GM04503 (cell line): ENCODE measurements at places on chromosomes 1 and 21.

DNA sequence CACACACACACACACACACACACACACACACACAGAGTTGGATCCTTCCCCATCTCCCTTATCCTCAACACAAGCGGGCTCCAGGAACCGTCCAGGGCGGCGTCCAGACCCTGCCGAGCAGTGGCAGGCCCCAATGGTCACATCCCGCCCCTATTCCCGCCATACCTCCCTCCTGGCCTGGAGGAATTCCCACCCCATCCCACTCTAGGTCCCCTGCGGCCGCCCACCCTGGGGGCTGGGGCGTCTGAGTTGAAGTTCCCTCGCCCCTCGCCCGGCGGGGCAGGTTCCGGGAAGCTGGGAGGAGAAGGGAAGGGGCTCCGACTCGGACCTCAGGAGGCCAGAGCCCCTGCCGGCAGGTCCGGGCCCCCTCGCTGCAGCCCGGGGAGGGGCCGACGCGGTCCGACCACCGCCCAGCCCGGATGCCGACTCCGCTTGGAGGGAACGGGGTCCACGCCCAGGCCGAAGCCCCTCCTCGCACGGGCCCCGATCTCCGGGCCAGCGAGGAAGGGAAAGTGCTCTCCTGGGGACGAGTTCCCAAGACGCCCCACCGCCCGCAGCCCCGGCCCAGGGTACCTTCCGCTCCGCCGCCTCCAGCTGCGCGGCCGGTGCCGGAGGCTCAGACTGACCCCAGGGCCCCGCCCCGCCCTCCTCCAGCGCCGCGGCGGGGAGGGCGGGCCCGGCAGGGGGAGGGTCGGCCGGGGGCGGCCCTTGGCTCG lies at the start of gene RHOC:
RHOC (minus strand) TSS at position 623 of the 716 bp plus-strand sequence. CDS start 3,328 bp downstream, outside the sequence.
- no peak for DNase-seq

DNA sequence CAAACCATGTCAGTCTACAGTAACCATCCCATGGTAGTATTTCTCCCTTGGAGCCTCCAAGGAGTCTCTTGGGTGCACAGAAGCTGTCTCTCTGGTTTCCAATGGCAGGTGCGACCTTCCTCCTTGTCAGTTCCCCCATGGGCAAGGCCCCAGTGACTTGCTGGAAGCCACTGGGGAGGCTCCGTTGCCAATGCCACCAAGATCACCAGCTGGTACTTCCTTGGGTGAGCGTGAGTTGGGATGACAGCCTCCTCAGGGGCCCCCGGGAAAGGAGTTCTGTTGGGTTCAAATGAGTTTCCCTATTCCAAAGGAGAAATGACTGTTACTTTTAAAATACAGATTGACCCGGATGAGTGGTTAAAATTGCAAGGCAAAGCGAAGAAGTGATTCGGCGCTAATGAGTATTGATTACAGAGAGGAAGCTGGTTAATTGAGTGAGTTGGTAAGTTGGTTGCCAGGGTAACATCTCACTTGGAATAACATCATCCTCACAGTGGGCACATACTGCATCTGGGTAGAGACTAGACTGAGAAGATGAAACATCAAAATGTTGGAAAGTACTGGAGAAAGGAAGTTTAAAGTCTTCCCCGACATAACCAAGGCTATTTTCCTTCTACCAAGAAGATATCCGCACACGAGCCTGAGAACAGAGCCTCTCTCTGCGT lies 53.0 kb upstream of the LAPTM5 start:
- no peak for DNase-seq

- no peak for DNase-seq
These were observed 100.1 kb downstream of the MAN1A2 start for GRCh38 chr1:117467336-117467735.

DNA sequence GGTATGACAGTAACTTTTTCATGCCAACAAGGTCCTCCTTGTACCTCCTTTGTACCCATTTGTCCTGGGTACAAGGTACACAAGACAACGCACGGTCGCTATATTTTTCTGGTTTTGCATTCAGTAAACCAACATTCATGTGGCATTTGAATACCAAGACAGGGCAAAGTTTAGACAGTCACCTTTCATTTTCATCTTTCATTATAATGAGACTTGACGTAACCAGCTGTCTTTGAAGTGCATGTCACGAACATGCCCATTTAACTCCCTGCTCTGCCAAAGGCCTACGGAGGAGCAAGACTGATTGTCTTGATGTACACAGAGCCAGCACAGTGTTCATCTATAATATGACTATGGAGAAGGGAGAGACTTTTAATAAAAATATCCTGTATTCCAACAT lies 91.0 kb downstream of the SETD4 start:
- DNase-seq, result no peak

DNA sequence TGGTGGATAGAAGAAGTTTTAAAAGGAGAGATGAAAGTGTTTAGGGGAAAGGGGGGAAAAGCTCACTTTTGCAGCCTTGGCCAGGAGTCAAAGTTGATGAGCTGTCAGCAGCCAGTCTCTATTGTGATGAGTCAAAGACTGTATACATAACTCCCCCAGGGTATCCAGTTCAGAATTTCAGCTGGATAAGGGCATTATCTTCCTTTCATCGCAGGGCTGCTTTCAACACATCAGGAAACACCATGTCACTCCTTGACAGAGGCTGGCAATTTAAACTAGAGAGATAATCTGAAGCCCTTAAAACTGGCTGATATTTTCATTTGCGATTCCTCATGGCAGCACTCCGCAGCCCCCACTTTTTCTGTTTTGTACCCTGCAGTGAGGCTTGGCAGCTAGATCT lies 328.5 kb downstream of the TBX15 start:
- no peak for DNase-seq

DNA sequence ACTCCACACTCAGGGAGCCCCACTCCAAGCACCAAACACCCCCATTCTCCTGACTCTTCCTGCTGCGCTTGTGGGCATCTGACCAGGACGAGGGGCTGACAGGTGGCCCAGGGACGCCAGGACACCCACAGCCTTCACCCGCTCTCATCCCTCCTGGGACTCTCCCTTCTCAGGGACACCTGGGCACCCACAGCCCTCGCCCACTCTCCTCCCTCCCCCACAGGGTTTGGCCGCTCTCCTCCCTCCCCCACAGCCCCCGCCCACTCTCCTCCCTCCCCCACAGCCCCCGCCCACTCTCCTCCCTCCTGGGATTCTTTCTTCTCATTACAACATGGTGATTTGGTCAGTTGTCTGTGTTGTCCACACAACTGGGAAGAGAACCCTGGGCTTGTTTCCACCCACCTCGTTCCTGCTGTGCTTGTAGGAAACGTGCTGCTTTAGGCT lies 43.4 kb downstream of the PRDM15 start:
- DNase-seq, result no peak

DNA sequence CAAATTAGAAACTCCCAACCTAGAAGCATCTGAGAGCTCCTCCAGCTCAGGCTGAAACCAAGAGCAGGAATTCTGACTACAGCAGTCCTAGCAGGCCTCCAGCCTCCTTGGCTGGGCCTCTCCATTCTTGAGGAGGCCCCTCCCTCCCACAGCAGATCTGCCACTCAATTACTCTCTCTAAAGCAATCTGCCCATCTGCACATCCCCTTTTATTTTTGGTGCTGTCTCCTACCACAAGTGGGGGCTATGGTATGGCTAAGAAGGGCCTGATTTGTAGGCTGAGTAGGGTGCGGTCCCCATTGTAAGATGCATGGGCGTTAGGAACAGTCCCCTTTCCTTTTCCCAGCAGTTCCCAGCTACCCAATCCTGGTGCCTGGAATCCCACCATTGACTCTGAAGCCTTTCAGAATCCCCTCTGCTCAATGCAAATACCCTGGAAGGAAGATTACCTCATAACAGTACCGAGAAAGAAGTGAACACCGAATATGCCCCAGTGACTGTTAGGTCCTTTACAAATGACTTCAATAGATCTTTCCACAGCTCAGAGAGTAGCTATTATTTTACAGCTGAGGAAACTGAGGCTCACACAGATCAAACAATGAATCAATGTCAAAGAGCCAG lies 11.6 kb upstream of the TTC39A start:
- no peak for DNase-seq

DNA sequence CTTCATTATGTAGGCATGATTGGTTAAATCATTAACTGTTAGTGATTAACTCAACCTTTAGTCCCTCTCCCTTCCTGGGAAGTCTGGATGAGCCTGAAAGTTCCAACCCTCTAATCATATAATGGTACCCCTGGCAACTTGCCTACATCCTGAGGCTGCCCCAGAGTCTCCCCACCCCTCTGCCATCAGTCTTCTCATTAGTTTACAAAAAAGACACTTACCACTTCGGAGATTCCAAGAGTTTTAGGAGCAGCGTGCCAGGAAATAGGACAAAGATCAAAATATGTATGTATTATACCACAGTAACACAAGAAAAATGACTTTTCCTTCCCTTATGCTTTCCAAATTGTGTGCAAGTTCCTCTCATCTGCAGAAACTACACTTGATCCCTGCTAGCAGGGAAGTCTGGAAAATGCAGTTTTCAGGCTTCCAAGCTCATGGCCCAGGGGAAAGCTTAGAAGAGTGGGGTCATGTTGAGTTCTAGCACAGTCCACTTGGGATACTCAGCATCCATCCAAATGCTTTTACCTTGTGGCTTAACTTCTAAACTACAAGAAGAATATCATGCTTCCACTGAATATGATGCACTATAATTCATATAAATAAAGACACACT lies 64.6 kb upstream of the PPIH start:
- DNase-seq, result no peak

GRCh38 chr1:212401042-212401441 lies 13.6 kb downstream of the PACC1 start:
- DNase-seq, result no peak

DNA sequence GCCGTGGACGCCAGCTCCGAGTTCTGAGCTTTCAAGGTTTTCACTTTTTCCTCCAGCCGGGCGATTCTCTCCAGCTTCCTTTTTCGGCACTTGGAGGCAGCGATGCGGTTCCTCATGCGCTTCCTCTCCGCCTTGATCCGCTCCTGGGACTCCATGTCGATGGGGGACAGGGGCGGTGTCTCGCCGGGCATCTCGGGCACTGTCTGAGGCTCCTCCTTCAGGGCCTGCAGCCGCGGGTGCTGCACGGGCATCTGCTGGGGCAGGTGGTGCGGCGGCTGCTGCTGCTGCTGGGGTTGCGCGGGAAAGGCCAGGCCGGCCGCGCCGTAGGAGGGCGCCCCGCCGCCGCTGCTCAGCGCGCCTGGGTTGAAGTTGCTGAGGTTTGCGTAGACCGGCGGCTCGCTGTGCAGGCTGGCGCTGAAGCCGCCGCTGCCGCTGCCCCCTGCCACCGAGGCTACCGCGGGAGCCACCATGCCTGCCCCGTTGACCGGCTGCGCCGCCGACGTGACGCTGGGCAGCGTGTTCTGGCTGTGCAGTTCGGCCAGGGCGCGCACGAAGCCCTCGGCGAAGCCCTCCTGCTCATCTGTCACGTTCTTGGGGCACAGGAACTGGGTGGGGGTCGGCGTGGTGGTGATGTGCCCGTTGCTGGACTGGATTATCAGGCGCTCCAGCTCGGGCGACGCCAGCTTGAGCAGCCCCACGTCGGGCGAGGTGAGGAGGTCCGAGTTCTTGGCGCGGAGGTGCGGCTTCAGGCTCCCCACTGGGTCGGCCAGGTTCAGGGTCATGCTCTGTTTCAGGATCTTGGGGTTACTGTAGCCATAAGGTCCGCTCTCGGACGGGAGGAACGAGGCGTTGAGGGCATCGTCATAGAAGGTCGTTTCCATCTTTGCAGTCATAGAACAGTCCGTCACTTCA lies 1.4 kb downstream of the JUN start:
- DNase-seq, result no peak

GRCh38 chr1:7564137-7564536 lies 207.0 kb upstream of the VAMP3 start:
- no peak for DNase-seq

DNA sequence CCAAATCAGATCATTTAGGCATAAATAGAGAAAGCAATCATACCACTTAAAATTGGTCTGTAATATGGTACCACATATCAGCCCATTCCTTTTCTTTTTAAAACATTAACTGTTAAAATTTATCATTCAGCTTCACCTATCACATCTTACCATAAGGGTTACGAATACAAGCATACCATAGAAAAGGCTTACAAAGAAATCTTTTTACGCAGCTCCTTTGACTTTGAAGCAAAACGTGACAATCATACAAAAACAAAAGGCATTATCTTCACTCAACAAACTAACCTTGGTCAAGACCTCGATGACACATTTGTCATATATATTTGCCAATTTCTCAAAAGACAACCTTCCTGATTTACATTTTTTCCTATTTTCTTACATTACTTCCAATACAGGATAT lies 169.0 kb downstream of the SMYD3 start:
- DNase-seq, result no peak

GRCh38 chr21:46297338-46298271 lies 11.5 kb downstream of the YBEY start:
- DNase-seq, result no peak

DNA sequence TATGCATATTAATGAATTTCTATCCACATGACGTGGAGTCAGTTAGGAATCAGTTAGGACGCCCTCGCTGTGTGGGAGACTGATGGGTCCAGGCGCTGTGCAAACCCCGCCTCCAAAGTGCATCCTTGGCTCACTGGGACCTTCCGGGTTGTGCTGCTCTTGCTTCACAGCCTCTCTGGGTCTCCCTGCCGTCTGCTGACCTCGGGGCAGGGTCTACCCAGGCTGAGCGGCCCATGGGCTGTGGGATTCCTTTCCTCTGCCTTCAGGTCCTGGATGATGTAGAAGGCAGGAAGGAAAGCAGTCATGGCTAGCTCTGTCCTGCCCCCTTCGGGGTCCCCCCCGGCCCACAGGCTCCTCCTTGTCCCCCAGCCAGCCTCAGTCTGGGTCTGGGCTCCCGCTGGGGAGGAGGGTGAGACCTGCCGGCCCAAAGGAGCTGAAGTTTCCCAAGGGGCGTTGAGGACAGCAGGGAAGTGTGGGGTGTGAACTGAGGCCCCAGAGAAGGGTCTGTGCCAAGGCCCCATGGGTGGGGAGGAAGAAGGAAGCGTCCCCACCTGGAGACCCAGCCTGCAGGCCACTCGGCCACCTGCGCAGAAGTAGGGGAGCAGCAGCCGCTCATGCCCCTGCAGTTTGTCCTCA lies 24.6 kb upstream of the CDK11A start:
- DNase-seq, result no peak

DNA sequence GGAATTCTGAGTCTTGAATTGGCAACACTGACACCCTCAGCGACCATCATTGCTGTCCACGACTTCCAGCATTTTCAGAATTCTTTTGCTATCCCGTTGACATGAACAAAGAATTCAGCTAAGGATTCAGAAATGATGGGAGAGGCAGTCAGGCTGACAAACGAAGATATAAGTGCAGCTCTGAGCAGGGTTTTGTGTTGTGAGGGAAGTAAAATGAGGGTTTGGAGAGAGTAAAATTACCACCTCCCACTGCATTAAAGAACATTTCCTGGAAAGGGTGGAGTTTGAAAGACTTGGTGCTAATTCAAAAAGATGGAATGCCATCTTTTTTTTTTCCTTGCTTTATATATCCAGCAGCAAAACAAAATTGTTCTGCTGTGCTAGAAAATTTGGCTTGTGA lies 4.9 kb upstream of the ELK4 start:
- no peak for DNase-seq
